Activated B cell treated with CpG ODN at 0.5 μM for 24 hours (primary cell): ENCODE measurements at places on chromosomes 4 and X. TPM values are rescaled to one million over a fixed set of nuclear protein-coding genes. Genes with fewer than 3 reads are reported as not detected.

DNA sequence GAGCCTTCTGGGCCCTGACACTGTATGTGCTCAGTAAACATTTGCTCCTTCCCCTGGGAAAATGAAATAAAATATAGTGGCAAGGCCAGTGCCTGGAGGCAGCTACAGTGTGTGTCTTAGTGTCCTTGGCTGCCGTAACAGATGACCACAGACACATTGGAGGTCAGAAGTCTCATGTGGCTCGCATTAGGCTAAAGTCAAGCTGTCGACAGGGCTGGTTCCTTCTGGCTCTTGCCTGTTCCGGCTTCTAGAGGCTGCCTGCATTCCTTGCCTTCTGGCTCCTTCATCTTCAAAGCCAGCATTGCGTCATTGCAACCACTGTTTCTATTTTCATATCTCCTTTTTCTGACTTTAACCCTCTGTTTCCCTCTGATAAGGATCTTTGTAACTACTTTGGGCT is 83.6 kb upstream of the STX18 start:
- no peak for DNase-seq
- H3K27ac ChIP-seq: no peak overlapping the region
- H3K4me3 ChIP-seq: no peak overlapping the region
- peaks cover 4% of the 10 kb centered on the region for H3K4me1 ChIP-seq

- H3K36me3 ChIP-seq: no peaks in the 10 kb centered on the region
- no peak for DNase-seq
- no peaks in the 10 kb centered on the region for H3K27me3 ChIP-seq
- H3K4me3 ChIP-seq: no peak overlapping the region
These were observed 212.8 kb upstream of the PACRGL start for GRCh38 chr4:20487446-20487845.

GRCh38 chr4:8198206-8198905 is 734 bp upstream of the SH3TC1 start:
- DNase-seq: no peak
- H3K4me1 ChIP-seq: peaks cover 60% of the 10 kb centered on the region
- peaks cover 7% of the 10 kb centered on the region for H3K36me3 ChIP-seq
- peak overlapping the region; percentile 97 for H3K4me3 ChIP-seq

GRCh38 chr4:16011173-16011572 is 48.2 kb upstream of the FGFBP2 start:
- H3K4me3 ChIP-seq: no peak overlapping the region
- peaks cover 7% of the 10 kb centered on the region for H3K27me3 ChIP-seq
- H3K36me3 ChIP-seq: no peaks in the 10 kb centered on the region
- H3K4me1 ChIP-seq: no peaks in the 10 kb centered on the region
- DNase-seq: no peak
- H3K27ac ChIP-seq: no peak overlapping the region

DNA sequence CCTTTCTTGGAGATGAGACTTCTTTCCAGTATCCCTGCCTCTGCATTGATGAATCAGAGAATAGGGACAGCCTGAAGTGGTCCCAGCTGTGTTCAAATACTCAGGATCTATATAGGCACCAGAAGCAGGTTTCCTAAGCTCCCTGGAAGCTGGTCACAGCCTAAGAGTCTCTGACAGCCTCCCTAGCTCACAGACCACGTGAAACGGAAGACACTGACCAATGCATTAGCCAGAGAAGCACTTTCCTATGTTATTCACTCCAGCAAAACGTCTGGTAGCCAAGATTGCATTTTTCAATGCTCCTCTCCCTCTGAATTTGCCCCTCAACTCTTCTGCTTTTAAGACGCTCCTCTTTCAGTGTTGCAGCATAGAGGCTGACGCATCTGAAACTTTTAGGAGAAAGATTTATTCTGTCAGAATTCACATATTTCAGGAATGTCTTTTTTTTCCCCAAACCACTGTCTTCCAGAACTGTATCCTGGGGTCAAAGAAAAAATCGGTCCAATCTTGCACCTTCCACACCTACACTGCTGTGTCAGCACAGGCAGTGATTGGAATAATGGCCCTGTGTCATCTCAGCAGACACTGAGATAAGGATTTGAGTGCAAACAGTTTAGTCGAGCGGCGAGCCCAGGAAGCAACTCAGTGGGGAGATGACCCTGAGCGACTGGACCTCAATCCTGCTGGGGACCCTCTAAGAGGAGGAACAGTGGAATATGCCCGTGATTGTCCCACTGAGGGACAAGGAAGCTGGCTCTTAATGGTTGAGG is 109.4 kb downstream of the SMIM20 start:
- no peak for DNase-seq
- H3K27me3 ChIP-seq: peaks cover 8% of the 10 kb centered on the region
- no peak overlapping the region for H3K4me3 ChIP-seq
- H3K27ac ChIP-seq: no peak overlapping the region

GRCh38 chr4:188434643-188435042 is 295.4 kb downstream of the TRIML1 start:
- H3K27ac ChIP-seq: no peak overlapping the region
- no peak overlapping the region for H3K4me3 ChIP-seq
- no peaks in the 10 kb centered on the region for H3K36me3 ChIP-seq
- no peak for DNase-seq
- no peaks in the 10 kb centered on the region for H3K4me1 ChIP-seq

SPIN2A gene
- 1.2 and 1.6 TPM in 2 replicates for total RNA-seq

GRCh38 chrX:73262991-73263390 is 48.3 kb upstream of the NAP1L2 start:
- H3K27me3 ChIP-seq: no peaks in the 10 kb centered on the region
- no peak overlapping the region for H3K4me3 ChIP-seq
- no peak for DNase-seq
- no peak overlapping the region for H3K27ac ChIP-seq

PDK3 gene
- 13.6 and 13.9 TPM in 2 replicates for total RNA-seq

GRCh38 chr4:144799486-144799885 is 153.5 kb downstream of the HHIP start:
- no peak overlapping the region for H3K27ac ChIP-seq
- no peak overlapping the region for H3K4me3 ChIP-seq
- H3K4me1 ChIP-seq: no peaks in the 10 kb centered on the region
- DNase-seq: no peak
- H3K36me3 ChIP-seq: no peaks in the 10 kb centered on the region
- H3K27me3 ChIP-seq: no peaks in the 10 kb centered on the region

DNA sequence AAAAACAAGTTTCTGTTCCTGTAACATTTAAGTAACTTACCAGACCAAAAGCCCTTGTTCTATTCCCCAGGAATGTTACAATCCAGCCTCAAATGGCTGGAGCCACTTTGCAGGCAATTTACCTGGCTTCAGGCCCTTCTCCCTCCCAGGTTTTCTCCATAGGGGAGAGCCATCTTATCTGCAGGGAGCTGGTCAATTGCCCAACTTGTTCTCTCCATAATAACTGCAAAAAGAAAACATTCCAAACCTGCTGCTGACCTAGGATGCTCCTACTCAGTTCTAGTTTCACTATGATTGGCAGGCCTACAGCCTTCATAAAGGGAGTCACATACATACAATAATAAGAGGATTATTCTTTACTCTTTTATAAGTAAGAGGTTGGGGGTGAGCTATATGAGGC is 670.7 kb downstream of the PCDH7 start:
- DNase-seq: no peak
- H3K27ac ChIP-seq: no peak overlapping the region
- H3K4me1 ChIP-seq: no peaks in the 10 kb centered on the region
- H3K4me3 ChIP-seq: no peak overlapping the region

LGI2 gene
- not detected in 2 replicates for total RNA-seq

GRCh38 chr4:78652282-78652876 is 100.8 kb downstream of the ANXA3 start:
- DNase-seq: no peak
- peaks cover 37% of the 10 kb centered on the region for H3K4me1 ChIP-seq
- no peaks in the 10 kb centered on the region for H3K27me3 ChIP-seq

DNA sequence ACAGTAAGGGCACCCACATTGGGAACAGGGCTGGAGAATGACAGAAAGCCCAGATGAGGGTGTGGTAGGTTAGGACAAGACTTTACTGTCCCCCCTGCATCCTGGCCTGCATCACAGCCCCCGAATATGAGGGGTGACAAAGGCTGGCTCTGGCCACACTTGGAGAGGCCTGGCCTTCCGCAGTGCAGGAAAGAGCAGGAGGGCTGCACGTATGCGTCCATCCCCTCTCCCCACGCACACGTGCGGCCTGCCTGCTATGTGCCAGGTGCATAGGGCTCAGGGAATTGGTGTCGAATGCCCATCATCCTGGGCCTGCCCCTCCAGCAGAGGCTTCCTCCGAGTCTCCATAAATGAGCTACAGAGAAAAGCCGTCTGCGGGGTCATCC is 80.5 kb downstream of the ABLIM2 start:
- H3K27ac ChIP-seq: no peak overlapping the region
- no peak for DNase-seq
- no peaks in the 10 kb centered on the region for H3K4me1 ChIP-seq
- peaks cover 1% of the 10 kb centered on the region for H3K27me3 ChIP-seq

DKC1 gene
- 93.5 and 105 TPM in 2 replicates for total RNA-seq

CXorf49 gene
- not detected in 2 replicates for total RNA-seq

- no peak overlapping the region for H3K27ac ChIP-seq
- DNase-seq: no peak
- no peaks in the 10 kb centered on the region for H3K36me3 ChIP-seq
These were observed 334.6 kb upstream of the CPEB2 start for GRCh38 chr4:14667624-14668151.

DNA sequence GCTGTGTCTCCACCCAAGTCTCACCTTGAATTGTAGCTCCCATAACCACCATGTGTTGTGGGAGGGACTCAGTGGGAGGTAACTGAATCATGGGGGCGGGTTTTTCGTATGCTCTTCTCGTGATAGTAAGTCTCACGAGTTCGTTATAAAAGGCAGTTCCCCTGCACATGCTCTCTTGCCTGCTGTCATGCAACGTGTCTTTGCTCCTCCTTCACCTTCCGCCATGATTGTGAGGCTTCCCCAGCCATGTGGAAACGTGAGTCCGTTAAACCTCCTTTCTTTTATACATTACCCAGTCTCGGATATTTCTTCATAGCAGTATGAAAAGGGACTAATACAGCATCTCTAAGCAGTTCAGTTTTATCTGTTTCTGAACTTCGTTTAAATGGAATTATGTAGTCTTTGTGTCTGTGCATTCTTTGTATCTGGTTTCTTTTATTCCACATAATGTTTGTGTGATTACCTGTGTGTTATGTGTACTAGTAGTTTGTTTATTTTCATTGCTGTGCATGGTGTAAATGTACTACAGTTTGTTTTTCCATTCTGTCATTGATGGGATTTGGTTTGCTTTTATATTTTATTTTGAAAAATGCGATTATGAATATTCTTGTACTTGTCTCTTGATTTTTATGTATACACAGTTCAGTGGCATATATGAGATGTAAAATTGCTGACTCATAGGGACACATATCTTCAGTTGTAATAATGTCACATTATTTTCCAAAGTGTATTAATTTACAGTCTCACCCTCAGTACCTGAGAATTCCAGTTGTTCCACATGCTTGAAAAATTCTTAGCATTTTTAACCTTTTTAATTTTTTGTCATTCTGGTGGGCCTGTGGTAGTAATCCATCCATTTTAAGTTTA is 304.9 kb downstream of the GBA3 start:
- no peak overlapping the region for H3K27ac ChIP-seq
- DNase-seq: no peak
- no peaks in the 10 kb centered on the region for H3K4me1 ChIP-seq
- no peaks in the 10 kb centered on the region for H3K27me3 ChIP-seq
- no peaks in the 10 kb centered on the region for H3K36me3 ChIP-seq
- no peak overlapping the region for H3K4me3 ChIP-seq

GRCh38 chr4:109977854-109978501 is 65.3 kb downstream of the EGF start:
- H3K4me3 ChIP-seq: no peak overlapping the region
- no peaks in the 10 kb centered on the region for H3K36me3 ChIP-seq
- H3K4me1 ChIP-seq: no peaks in the 10 kb centered on the region
- H3K27me3 ChIP-seq: peaks cover 18% of the 10 kb centered on the region
- H3K27ac ChIP-seq: no peak overlapping the region
- no peak for DNase-seq

MUC7 gene
- total RNA-seq: not detected in 2 replicates

EGFL6 gene
- not detected in 2 replicates for total RNA-seq

- DNase-seq: no peak
- H3K27ac ChIP-seq: no peak overlapping the region
- H3K27me3 ChIP-seq: peaks cover 2% of the 10 kb centered on the region
- H3K4me1 ChIP-seq: no peaks in the 10 kb centered on the region
- H3K4me3 ChIP-seq: no peak overlapping the region
These were observed 139.9 kb upstream of the ATP6AP2 start for GRCh38 chrX:40440866-40441265.

- no peaks in the 10 kb centered on the region for H3K27me3 ChIP-seq
- H3K4me3 ChIP-seq: no peak overlapping the region
- no peak for DNase-seq
- no peak overlapping the region for H3K27ac ChIP-seq
- H3K4me1 ChIP-seq: no peaks in the 10 kb centered on the region
These were observed 104.4 kb upstream of the DCAF8L1 start for GRCh38 chrX:28085653-28086052.

DNA sequence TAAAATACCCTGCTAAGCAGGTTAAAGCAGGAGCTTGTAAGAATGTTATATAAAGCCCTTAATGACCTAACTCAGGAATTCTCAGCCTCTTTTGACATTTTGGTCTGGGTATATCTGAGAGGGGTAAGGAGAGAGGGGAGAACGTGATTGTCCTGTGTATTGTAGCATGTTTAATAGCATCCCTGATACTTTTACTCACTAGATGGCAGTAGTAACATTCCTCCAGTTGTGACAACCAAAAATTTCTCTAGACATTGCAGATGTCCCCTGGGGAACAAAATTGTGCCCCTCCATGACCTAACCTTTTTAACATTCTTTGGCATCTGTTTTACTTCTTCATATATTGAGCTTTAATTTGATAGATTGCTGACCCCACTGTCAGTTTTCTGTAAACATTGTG is 17.9 kb downstream of the SMARCA5 start:
- peaks cover 80% of the 10 kb centered on the region for H3K36me3 ChIP-seq
- no peak overlapping the region for H3K27ac ChIP-seq
- H3K4me3 ChIP-seq: no peak overlapping the region
- DNase-seq: no peak

DNA sequence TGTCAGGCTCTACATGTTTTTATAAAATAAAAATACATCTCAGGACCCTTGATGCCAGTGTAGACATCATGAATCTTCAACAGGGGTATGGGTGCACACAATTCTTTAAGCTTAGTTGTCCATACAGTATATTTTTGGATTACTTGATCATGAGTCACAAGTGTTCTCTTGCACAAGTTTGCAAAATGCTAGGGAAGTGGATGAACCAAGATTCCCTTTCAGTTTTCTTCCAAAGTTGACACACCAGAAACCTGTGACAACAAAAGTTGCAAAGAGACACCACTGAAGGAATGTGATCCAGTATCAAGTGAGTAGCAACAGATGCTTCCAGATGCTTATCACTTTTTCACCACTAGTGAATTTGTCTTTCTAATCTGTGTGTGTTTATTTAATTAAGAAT is 1021.2 kb downstream of the PCDH7 start:
- no peaks in the 10 kb centered on the region for H3K27me3 ChIP-seq
- H3K4me1 ChIP-seq: no peaks in the 10 kb centered on the region
- no peak overlapping the region for H3K27ac ChIP-seq
- DNase-seq: no peak
